ENCODE measurements at places on chromosomes 12 and 14. TPM values are rescaled to one million over a fixed set of nuclear protein-coding genes. Genes with fewer than 3 reads are reported as not detected.

The DPF3 gene
- not detected for polyA plus RNA-seq

GRCh38 chr14:100436745-100437406 lies 113.7 kb downstream of the SLC25A47 start:
- H3K4me3 ChIP-seq = no peak overlapping the region
- no peak overlapping the region for H3K27ac ChIP-seq
- H3K4me1 ChIP-seq = no peaks in the 10 kb centered on the region
- no peaks in the 10 kb centered on the region for H3K36me3 ChIP-seq
- no peaks in the 10 kb centered on the region for H3K27me3 ChIP-seq
- no peak for DNase-seq

The DLGAP5 gene
- 9.1 TPM for polyA plus RNA-seq

DNA sequence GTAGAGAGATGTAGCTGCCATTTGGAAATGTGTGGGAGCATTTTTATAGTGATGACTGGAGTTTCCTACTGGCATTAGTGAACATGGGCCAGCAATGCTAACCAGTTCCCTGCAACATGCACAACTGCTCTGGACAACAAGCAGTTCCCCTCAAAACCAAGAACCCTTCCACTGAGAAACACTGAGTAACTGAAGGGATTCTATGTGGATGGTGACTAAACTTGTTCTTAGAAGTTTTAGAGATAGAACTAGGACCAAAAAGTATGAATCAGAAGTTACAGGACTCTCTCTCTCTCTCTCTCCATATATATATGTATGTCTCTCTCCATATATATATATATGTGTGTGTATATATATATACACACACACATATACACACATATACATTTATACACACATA lies 7.9 kb downstream of the SERPINA10 start:
- no peaks in the 10 kb centered on the region for H3K4me1 ChIP-seq
- no peak for DNase-seq
- H3K4me3 ChIP-seq = no peak overlapping the region
- no peak overlapping the region for H3K27ac ChIP-seq
- no peaks in the 10 kb centered on the region for H3K27me3 ChIP-seq

The COX8C gene
- not detected for polyA plus RNA-seq
